ENCODE measurements at places on chromosomes 1 and 21.

DNA sequence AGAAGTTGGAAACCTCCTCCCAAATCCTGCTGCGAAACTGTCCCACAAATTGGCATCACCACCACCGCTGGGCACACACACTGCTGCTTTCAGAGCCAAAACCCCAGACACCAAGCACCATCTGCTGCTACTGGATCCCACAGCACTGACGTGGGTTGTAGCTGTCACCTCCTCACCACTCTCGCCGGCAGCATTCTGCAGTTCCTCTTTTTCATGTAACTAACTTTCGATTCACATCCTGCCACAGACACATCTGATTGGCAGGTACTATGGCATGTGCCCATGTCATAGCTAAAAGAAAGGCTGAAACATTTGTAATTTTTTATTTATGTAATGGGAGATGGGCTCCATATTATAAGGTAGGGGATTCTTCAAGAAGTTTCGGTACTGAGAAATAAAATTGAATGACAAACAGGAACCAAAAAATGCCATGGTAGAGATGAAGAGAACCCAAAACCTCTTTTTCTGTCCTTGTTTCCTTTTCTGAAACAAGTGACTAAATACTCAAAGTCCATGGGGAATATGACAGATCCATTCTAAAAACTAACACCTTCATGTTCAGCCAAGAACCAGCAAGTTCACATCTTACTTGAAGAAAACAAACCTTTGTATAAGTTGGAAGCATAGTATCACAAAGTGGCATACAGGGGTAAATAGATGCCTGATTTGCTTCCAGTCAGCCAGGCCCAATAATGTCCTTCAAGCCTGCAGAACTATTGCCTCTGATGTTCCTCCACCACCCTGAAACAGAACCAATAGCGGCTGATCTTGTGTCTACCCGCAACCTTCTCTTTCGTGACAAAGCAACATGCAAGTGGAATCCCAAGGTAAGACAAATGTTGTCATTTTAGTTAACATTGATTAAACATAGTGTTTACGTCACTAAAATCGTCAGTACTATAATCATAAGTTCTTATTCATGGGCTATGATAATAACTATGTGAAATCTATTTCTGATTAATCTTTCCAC lies 26.6 kb upstream of the RGS13 start:
- DNase-seq = peak; percentile 5

DNA sequence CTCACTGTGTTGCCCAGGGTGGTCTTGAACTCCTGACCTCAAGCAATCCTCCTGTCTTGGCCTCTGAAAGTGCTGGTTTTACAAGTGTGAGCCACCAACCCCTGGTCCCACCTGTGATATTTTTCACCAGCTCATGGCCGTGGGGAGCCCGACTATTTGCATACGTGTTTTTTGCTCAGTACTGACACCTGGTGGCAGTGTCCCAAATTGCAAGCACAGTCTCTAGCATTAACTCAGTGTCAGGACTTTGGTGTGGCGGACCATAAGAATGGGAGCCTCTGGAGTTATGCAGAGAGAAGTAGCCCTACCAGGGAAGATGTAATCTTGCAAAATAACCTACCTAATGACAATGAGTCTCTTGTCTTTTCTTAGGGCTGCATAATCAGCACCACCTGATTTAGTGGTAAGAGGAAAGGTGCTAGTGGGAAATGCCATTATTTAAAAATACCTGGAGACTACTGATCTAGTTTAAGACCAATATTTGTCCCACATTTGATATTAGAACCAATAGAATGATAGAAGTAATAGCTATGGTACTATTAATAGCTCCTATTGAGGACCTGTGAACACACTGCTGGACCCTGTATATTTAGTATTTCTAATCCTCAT lies 305.4 kb downstream of the DISC1 start:
- peak; percentile 20 for DNase-seq

GRCh38 chr21:36008505-36008904 lies 51.8 kb downstream of the SETD4 start:
- no peak for DNase-seq

GRCh38 chr1:209203533-209203895 lies 380.0 kb upstream of the CAMK1G start:
- no peak for DNase-seq

DNA sequence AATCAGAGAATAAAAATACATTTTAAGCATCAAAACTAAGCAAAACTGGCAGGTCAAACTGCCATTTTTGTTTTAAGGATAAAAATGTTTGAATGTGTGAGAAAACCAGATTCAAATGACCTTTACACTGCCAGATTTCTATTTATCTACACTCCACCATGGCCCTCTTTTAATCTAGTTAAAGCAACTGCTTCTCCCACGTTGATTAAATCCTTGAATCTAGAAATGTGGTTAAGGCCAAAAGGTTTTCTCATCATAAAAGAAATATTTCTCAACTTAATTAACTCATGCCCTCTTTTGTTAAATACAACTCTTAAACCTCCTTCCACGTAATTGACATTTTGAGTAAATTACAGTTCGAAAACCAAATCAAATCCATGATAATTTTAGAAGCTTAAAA lies 15.0 kb downstream of the EGLN1 start:
- no peak for DNase-seq

DNA sequence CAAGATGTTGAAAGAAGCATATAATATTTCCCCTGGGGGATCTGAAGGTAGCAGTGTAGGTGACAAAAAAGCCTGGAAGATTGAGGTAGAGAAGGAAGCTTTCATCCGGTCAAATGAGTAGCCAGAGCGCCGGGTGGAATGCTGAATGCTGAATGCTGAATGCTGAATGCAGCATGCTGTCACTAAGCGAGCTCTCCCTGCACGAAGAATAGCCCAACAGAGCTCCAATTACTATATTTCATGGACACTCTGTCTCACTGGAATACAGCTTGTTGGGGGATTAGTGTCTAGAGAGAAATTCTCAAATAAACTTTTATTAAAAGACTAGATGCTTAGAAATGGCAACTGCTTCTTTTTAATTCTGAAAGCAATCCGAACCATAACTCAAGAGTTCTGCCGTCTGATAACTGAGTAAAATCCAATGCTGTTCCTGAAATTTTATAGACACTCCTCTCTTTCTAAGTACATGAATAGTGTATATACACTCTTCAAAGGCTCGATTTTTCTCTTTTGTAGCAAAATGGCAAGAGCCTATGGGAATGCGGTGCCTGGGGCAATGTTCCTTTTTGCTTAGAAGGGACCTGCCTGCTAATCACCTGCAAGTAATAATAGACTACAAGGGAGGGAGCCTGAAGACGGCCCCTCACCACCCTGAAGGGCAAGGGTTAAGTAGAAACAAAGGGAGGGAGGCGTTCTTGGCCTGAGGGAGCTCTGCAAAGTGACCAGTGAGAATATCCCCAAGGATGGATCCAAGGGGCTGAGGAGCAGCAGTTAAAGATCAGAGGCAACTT lies 203.7 kb upstream of the ESRRG start:
- no peak for DNase-seq

DNA sequence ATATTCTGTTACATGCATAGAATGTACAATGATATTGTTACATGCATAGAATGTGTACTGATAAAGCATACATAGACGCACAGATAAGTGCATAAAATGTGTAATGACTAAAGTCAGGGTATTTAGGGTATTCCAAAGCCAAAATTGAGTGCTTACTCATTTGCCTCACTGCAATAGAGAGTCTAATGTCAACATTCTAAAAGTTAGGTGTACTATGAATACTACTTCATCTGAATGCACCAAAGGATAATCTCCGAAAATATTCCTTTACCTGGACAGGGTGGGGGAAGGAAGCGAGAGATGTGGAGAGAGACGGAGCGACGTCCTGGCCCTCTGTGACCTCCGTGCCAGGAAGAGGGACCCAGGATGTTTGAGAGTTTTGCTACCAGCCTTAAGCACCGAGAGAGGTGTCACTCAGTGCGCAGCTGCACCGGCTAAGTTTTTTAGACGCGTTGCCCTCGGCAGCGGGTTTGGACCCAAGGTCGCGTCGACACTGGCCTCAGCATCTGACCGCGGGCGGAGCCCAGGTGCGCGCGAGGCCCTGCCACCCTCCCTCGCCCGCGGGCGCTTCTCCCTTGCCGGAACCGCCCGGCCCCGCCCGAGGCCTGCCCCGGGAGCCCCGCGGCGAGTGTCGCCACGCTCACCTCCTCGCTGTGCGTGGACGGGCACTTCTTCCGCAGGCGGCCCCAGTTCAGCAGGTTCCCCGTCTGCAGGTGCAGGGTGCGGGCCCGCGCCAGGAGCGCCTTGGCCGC lies 660 bp downstream of the GCLM start:
- DNase-seq = peak; percentile 26

GRCh38 chr1:156096640-156097391 lies 14.6 kb upstream of the MEX3A start:
- DNase-seq = peak; percentile 68

DNA sequence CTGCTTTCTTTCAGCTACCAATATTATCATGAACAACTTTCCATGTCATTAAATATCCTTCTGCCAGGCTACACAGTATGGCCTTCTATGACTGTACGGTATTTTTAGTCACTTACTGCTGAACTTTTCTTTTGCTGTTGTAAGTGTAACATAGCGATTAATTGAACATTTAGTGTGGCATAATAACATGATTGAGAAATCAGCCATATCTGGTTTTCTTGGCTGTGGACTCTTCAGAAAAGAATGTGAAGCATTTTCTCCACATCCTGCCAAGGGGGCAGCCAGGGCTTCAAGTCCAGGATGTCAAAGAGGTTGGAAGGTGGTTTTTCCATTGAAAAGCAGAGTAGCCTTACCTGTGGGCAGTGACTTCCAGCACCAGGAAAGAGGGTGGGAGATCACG lies 8.8 kb upstream of the AHCYL1 start:
- no peak for DNase-seq

GRCh38 chr1:221740993-221741702 lies 741 bp downstream of the DUSP10 start:
- DNase-seq = no peak

DNA sequence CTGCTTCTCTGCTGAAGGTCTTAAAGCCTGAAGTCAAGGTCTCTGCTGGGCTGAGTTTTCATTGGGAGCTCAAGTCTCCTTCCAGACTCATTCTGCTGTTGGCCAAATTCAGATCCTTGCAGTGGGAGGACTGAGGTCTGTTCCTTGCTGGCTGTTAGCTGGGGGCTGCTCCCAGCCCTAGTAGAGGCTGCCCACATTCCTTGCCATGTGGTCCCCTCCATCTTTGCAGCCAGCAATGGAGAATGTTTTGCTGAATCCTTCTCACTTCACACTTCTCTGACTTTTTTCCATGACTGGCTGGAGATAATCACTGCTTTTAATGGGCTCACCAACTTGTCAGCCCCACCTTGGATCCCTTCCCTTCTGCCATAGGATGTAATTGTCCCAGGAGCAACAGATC lies 33.2 kb downstream of the UBASH3A start:
- no peak for DNase-seq

GRCh38 chr1:27527223-27527889 lies 37.4 kb upstream of the WASF2 start:
- DNase-seq = peak; percentile 15

DNA sequence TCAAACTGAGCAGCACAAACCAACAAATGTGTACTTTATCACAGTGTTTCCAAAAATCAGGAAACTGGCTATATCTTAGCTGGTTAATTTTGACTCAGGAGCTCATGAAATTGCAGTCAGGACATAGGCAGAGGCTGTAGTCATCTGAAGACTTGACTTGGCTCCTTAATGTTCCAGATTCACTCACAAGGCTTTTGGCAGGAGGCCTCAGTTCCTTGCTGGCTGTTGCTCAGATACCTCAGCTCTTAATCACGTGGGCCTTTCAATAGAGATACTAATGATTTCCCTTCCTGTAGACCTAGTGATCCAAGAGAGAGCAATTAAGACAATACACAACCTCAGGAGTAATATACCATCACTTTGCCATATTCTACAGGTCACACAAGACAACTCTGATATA lies 537.7 kb downstream of the BRINP3 start:
- DNase-seq = no peak

- no peak for DNase-seq
These were observed 14.8 kb upstream of the S100A7 start for GRCh38 chr1:153475282-153475681.

DNA sequence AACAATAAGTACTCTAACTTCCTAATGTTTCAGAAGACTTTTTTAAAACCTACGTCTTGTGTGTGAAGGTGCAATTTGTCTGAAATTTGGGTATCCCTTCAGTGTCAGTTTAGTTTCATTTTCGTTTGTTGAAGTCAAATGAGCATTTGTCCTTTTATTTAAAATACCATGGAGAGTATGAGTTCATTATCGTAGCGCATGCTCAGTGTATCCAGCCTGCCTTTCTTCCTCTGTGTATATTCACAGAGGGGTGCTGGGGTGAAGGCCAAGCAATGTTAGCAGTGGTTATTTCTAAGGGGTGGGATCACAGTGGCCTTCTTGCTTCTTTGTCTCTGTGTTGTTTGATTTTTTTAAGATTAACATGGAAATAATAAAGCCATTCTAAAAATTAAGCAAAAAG lies 43.2 kb downstream of the CNN3 start:
- DNase-seq = no peak

DNA sequence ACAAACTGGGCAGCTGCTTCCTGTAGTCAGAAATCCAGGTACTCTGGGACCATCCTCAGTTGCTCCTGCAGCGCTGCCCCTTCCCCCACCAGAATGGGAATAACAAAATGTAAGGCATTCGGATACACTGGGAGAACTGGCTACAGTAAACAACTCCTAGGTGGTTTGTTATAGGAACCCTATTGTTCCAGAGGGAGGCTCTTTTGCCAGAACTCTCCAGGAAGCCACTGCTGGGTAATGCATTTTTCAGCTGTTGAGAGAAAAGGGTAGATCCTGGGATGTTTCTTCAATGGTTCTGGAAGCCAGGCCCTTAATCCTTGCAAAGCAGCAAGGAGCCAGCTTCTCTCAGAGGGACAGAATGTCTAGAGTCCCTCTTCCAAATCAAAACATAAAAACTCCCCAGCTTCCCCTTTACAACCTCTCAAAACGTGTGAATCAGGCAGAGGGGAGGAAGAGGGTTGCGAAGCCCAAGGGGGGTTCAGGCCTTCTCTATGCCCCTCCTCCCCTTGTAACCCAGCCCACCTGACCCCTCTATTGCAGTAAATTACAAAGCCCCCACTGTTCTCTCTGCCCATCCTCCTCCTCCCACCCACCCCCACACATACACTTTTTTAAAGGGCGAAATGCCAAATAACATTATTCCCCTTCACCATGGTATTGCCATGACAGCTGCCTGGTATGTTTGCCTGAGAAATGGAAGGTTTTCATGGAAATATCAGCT lies 29.1 kb downstream of the PLPP3 start:
- DNase-seq = no peak

DNA sequence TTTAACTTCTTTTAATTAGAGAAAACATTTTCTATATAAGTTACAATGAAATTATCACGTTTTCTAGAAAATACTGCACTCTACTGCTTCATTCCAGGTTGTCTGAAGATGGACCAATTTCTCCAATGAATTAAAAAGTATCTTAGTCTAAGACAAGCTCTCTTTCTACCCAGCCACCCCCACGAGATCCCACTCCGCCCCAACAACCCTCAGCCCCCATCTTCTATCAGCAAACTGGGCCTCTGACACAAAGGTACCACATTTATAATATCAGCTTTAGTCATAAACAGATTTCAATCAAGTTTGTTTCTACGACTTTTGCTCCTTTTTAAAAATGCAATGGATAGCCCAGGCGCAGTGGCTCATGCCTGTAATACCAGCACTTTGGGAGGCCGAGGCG lies 117.8 kb downstream of the RERE start:
- no peak for DNase-seq

- no peak for DNase-seq
These were observed 18.5 kb downstream of the OR2T1 start for GRCh38 chr1:248421384-248421783.

- no peak for DNase-seq
These were observed 65.5 kb upstream of the AK4 start for GRCh38 chr1:65082346-65083040.

Data from effector CD8-positive, alpha-beta T cell (primary cell).